ENCODE measurements at places on chromosomes 5 and 9.

DNA sequence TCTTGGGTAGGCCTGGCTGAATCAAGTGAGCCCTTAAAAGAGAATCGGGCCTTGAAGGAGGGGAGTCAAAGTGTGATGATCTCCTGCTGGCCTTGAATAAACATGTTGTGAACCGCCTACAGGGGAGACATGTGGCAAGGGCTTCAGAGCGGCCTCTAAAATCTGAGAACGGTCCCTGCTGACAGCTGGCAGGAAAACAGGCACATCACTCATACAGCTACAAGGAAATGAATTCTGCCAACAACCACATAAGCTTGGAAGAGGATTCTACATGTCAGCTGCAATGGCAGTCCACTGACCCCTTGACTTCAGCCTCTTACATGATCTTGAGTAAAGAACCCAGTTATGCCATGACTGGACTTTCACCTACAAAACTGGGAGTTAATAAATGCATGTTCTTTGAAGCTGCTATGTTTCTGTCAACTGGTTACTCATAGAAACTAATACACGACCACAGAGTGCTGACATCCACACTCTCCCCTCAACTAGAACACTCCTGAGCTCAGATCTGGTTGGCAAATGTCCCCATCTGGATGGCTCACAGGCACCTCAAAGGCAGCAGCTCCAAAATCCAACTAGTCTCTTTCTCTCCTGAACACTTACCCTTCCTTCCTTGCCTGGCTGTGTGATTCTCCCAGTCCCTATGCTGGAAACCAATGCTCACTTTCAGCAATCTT, 333.1 kb downstream of the ASTN2 start:
- H3K27ac ChIP-seq = no peak overlapping the region
- DNase-seq = no peak
- H3K4me3 ChIP-seq = no peak overlapping the region
- no peaks in the 10 kb centered on the region for H3K27me3 ChIP-seq

- peaks cover 16% of the 10 kb centered on the region for H3K36me3 ChIP-seq
- H3K27me3 ChIP-seq = no peaks in the 10 kb centered on the region
- no peak overlapping the region for H3K27ac ChIP-seq
- no peak for DNase-seq
- H3K4me3 ChIP-seq = peak overlapping the region; percentile 91
Observed at GRCh38 chr5:95821110-95822021, 1.2 kb downstream of the GLRX start.

- no peaks in the 10 kb centered on the region for H3K36me3 ChIP-seq
- no peak overlapping the region for H3K4me3 ChIP-seq
- H3K4me1 ChIP-seq = no peaks in the 10 kb centered on the region
- H3K27me3 ChIP-seq = no peaks in the 10 kb centered on the region
- H3K27ac ChIP-seq = no peak overlapping the region
Observed at GRCh38 chr5:178293400-178293799, 60.8 kb upstream of the PHYKPL start.

- DNase-seq = no peak
- no peaks in the 10 kb centered on the region for H3K4me1 ChIP-seq
- H3K4me3 ChIP-seq = no peak overlapping the region
- H3K36me3 ChIP-seq = no peaks in the 10 kb centered on the region
- H3K27ac ChIP-seq = no peak overlapping the region
Observed at GRCh38 chr5:67875601-67876000, 340.0 kb upstream of the PIK3R1 start.

- H3K4me3 ChIP-seq = no peak overlapping the region
- no peaks in the 10 kb centered on the region for H3K4me1 ChIP-seq
- no peaks in the 10 kb centered on the region for H3K27me3 ChIP-seq
Observed at GRCh38 chr5:110909415-110909814, 162.1 kb upstream of the TSLP start.

GRCh38 chr5:24365406-24365805, 279.4 kb downstream of the CDH10 start:
- H3K4me1 ChIP-seq = no peaks in the 10 kb centered on the region
- no peak for DNase-seq
- H3K36me3 ChIP-seq = no peaks in the 10 kb centered on the region
- no peak overlapping the region for H3K27ac ChIP-seq
